ENCODE measurements at places on chromosomes 3 and 15.
A peak's percentile ranks its signal among the peaks of the same experiment; 100 is the strongest.

DNA sequence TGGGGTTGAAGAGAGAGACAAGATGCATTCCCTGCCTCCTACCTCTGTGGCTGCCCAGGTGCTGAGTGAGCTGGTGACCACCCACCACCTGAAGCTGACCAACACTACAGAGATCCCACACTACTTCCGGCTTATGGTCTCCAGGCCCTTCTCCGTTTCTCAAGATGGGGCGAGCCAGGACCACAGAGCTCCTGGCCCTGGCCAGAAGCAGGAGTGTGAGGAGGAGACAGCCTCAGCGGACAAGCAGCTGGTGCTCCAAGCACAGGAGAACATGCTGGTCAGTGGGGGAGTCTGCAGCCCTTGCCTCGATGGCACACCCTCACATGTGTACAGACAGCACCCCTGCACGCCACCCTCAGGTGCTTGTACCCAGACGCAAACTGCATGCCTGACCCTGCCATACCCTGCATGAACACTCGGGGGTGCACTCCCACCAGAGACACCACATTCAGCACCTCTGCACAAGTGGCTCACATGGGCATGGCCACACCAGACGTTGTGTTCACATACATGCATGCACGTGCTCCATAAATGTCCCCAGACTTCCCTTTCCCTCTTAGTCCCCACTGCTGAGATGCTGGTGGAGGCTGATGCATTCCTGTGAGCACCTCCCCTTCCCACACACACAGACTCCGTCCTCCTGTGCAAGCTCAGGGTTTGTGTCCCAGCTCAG, 19.0 kb downstream of the ACAA1 start:
- peak; percentile 0 for DNase-seq

DNA sequence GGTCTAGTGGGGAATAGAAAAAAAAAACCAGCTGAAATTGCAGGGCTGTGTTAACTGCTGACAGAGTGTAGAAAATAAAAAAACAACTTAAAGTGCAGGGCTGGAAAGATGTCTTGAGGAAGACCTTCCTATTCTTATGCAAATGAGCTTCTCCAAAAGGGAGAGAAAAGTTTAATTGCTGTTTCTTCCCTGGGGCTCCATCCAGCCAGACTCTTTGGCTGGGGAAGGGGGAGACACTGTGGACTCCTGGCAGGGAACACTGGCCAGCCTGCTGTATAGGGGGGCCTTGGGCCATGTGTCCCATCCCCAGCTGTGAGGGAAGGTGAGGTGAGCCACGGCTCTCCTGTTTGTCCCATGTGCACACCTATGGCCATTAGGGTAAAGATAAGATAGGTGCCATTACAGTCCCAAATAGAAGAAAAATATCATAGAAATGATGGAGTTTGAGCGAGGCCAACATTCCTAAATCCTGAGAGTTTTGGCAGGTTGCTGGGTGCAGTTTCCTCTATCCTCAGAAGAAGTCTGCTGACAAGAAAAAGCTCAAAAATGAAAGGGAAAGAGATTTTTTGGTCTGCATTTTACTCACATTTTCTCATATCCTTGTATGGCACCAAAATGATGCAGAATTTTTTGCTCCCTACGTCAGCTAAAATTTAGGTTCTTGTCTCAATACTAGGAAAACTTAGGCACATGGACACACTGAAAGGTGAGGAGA, 901.7 kb downstream of the PLOD2 start:
- DNase-seq = no peak

- no peak for DNase-seq
These were observed 69.5 kb downstream of the ATP1B3 start for GRCh38 chr3:141945726-141946485.

- peak; percentile 76 for DNase-seq
These were observed 416 bp downstream of the PBRM1 start for GRCh38 chr3:52685285-52685708.

DNA sequence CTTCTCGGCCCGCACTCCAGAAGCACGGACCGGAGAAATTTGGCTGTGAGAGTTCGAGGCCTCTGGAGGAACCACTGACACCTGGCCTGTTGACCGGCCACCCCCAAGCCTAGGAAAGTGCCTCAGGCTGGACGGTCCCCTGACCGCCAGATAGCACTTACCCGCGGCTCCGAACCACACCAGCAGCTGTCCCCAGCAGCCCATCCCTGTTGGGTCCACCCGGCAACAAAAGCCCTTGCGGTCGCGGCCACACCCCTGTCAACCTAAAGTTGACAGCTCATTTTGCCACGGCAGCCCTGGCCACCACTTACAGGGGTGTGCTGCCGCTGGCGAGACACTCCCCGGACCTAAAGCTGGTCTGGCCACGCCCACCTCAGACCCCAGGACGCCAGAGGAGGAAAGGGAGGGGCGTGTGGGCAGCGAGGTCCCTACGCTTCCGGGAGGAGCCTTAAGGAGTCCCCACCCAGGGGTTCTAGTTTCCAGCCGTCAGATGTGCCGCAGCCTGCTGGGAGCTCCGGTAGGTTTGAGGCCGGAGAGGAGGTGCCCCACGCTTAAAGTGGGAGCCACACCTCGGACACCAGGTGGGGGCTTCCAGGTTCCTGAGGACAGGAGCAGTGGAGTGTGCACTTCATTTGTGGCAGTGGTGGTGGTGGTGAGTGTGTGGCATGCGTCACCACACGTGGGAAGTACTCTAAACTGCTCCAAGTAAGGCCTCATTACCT, at the start of gene LTK:
Gene LTK, minus strand, starts transcription at position 322 of the 722 bp plus-strand sequence. Its CDS starts 118 bp downstream, at position 204.
- DNase-seq = no peak

DNA sequence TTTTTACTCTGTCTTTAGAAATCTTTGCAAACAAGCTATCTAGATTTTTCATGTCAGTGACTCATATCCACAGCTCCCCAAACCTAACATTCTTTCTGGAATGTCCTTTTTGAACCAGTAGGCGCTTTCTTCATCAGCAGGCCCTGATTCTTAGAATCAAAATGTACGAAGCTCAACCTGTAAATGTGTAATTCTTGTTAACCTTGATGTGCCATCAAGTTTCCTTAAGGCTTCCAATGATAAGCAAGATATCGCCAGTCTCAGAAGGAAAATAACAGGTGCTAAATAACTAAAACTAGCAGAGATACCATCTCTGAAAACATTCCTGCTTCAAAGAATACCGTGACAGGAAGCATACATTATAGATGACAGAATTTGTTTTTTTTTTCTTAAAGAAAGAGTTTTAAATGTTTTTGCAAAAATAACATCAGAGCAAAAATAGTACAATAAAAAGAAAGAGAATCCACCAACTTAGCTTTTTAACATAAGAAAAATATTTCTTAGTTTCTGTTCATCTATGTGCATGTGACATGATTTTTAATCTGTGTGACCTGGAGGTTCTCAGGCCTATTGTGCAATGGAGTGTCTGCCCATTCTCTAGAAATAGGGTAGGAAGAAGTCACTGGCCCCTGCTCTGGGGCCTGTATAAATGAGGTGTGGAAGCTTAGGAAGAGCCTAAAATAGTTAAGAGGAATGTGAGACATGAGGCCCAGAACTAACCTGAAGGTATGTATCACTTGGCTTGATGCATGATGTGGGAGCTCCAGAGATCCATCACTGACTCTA, 14.7 kb upstream of the SECISBP2L start:
- no peak for DNase-seq

GRCh38 chr3:28850186-28850585, 430.7 kb upstream of the RBMS3 start:
- no peak for DNase-seq

- DNase-seq = no peak
These were observed 51.0 kb upstream of the SSR3 start for GRCh38 chr3:156605686-156606605.

DNA sequence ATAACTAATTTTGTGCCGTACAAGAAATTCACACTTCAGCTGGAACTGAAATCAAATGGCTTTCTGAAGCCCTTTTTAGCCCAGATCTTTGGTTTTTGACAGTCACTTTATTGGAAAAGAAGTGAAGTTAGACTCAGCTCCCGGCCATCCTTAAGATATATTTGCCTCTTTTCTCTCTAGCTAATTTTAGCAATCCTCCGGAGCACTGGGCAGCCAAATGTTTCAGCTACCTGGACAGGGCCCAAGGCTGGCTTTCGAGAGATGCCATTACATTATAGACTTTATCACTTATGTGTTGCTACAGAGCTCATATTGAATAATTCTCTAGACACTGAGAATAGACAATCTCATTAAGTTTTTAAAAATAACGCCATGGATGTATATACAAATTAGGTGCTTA, 28.5 kb upstream of the RPL39L start:
- no peak for DNase-seq

DNA sequence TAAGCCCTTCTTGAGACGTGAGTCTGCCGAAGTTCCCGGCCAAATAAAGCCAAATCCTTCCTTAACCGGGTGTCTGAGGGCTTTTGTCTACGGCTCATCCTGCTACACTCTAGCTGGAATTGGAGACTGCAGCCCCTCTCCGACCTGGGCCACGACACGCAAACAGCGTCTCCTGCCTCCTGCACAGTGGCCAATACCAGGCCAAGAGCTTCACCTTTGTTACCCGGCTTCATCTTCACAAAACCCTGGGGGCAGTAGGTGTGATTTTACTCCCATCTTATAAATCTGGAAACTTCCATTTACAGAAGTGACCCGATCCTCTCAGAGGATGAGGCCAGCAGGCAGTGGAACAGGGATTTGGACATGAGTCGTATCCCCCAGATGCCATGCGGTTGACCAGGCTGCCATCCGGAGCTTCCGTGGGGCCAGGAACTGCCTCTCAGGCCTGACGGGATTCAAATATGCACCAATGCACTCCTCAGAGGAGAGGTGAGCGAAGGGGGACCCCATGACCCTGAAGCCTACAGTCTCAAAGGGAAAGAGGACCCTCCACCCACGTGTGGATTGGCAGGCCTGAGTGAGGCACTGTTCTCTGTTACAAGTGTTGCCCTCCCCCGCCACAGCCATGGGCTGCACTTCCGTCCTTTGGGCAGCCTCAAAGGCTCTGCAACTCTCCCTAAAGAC, 53.2 kb upstream of the KLF13 start:
- DNase-seq = no peak

- DNase-seq = peak; percentile 52
These were observed 721 bp downstream of the MYEF2 start for GRCh38 chr15:48177383-48177765.
